ENCODE measurements at places on chromosomes 4 and X.

DNA sequence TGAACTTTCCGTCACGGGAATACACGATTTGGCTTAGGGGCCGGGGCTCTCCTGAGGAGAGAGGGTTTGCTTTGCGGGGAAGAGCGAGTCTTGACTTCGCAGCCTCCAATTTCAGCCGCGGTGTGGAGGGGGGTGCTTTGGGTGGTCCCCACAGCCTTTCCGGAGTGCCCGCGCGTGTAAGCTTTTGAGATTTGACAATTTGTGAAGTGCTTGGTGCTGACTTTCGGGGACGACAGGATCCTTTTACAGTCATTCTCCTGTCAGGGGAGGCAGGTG, 355 bp downstream of the SCML1 start:
- DNase-seq: no peak

DNA sequence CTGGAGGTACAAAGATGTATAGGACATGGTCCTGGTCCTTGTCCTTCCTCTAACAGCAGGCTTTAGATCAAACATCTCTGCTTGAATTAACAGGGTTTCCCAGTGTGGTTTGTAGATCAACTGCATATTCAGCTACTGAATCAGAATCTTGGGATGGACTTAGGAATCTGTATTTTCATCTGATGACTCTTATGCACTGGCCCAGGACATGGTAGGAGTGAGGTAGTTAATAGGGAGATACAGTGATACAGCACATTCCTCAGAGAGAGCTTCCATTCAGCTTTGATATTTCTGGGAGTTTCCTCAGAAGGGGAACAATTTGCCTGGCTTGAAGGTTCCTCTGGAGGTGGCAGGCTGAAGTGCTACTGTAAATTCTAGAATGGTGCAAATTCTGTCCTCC, 203.1 kb downstream of the LARP7 start:
- peak; percentile 35 for DNase-seq

- peak; percentile 62 for DNase-seq
Measured at GRCh38 chr4:16264798-16265197, 38.5 kb upstream of the TAPT1 start.

GRCh38 chrX:11450354-11450753, 157.1 kb downstream of the AMELX start:
- peak; percentile 27 for DNase-seq

DNA sequence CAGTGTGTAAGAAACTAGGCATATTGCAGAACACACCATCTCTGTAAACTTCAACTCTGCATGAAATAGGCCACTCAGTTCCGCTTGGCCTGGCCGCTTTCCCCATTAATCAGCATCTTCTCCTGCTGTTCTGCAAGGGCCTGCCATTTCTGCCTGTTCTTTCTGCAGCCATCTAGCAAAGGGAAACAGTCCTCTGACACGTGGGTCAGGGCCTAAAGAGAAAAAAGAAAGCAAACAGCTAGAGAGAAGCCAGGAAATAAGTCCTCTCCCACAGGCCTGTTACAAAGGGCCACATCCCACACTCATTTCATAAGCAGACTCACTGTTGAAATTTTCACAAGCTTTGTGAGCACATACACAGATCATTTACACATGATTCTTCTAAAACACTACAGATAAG, 130.1 kb downstream of the PDE5A start:
- DNase-seq: peak; percentile 85

GRCh38 chr4:159038536-159038935, 64.3 kb upstream of the RAPGEF2 start:
- no peak for DNase-seq

DNA sequence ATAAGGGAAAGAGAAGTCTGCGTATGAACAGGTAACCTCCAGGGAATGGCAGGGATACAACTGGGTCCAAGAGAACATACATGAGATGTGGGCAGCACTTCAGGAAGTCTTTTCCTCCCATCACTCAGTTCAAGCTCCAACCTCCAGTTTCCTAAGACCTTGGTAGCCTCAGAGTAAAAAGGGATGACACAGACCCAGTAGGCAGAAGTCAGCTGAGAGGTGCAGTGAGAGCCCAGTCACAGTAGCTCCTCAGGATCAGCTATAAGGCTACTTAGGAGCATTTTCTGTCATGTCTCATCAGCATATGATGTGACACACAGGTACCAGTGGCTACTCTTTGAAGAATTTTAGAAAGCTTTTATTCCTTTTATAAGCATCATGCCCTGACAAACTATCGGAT, 12.5 kb upstream of the STS start:
- DNase-seq: no peak

DNA sequence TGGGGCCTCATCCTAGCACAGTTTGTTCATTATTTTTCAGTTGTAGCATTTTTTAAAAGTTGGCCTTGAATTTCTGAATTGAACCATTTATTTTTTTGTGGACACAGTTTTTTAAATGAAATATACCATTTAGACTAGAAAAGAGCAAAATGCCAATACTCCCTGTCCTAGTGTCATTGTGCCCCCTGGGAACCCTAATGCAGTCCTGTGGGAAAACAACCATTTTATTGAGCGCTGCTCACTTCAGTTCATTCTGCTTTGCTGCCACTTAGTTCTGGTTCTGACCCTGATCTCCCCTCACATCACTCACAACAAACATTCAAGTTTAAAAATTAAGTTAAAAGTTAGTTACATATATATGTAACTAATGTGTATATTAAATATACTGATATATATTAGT, 5.4 kb downstream of the NFKB1 start:
- no peak for DNase-seq

GRCh38 chrX:13691841-13692371, 3.0 kb downstream of the RAB9A start:
- DNase-seq: no peak

GRCh38 chr4:24836661-24837242, 41.4 kb downstream of the SOD3 start:
- DNase-seq: no peak

- peak; percentile 63 for DNase-seq
Measured at GRCh38 chr4:51843309-51844152, 578 bp downstream of the DCUN1D4 start.

- DNase-seq: no peak
Measured at GRCh38 chr4:105887508-105887907, 7.8 kb upstream of the NPNT start.

- DNase-seq: no peak
Measured at GRCh38 chrX:150880808-150881165, 17.7 kb downstream of the CD99L2 start.

GRCh38 chr4:140711910-140712309, 44.3 kb downstream of the TBC1D9 start:
- no peak for DNase-seq

DNA sequence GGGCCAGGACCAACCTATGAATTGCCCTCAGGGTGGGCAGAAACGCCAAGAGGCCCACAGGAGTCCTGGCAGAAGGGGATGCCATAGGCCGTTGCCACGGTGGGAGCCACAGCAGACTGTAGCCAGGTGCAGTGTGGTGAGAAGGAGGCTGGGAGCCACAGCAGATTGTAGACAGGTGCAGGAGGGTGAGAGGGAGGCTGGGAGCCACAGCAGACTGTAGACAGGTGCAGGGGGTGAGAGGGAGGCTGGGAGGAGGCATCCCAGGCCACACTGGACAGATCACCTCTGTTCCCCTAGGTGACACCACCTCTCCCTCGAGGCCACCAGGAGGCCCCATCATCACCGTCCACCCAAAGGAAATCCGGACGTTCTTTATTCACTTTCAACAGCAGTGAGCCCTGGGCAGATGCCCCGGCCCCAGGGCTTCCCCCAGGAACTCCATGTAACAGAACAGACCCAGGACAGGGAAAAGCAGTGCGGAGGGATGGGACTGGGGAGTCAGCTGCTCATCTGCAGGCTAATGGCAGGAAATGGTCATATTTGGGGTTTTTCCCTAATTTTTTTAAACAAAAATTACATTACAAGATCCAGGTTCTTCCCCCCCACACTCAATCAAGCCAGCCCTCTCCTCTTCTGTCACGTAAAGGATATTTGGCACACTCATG, 19.5 kb upstream of the MRFAP1 start:
- no peak for DNase-seq

- DNase-seq: peak; percentile 48
Measured at GRCh38 chr4:152536545-152537182, 772 bp upstream of the FBXW7 start.

GRCh38 chr4:94431388-94431787, 20.4 kb upstream of the PDLIM5 start:
- no peak for DNase-seq

- no peak for DNase-seq
Measured at GRCh38 chrX:154793084-154793795, 12.0 kb downstream of the MPP1 start.

GRCh38 chr4:29900336-29900735, 819.8 kb upstream of the PCDH7 start:
- no peak for DNase-seq

DNA sequence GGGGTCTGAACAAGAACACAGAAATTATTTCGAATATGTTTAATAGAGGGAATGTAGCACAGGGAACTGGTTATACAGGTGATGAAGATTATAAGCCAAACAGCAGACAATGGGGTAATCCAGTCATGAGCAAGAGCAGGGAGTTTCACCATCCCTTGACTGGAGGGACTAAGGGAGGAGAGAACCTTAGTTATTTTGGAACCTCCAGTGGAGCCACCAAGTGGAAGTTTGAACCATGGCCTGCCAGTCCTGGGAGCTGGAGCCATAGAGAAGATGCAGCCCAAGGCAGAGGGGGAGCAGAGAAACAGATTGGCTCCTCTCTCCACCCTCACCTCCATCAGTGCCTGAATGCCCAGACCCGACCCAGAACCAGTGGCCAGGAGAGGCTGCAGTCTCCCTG, 264.6 kb upstream of the RASGEF1B start:
- DNase-seq: no peak

GRCh38 chr4:110348711-110349383, 127.1 kb upstream of the ENPEP start:
- DNase-seq: no peak

DNA sequence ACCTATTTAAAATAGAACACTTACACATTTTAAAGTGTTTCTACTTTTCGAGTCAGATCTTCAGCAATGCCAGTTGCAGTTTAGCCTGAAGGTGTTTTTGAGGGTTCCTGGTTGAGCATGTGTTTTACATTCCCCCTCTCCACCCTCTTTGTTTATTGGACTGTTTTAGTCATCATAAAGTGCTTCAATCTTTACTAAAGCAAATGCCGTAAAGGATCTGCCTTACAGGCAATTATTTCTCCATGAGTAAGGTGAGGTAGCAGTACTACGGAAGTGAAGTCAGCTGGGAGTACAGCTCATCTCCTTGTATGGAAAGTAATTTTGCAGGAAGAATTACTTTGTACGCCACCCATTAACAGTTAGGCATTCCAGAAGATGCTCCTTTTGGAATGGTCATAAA, 36.9 kb downstream of the PDLIM5 start:
- peak; percentile 60 for DNase-seq

GRCh38 chr4:73451404-73451803, 15.4 kb downstream of the AFP start:
- DNase-seq: peak; percentile 93

DNA sequence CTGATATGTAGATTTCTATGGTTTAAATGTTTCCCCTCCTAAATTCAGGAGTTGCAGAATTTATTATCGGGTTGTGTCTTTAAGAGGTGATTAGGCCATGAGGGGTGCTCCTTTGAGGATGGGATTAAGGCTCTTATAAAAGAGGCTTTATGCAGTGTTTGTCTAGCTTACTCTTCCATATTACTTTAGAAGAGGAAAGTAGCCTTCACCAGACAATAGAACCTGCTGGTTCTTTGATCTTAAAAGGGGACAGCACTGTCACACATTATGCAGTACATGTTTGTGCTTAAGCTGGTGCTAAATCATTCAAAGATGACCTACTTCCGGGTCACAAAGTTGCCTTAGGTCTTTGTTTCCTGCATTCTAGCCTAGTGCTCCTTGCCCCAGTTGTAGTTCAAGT, 81.0 kb downstream of the CPXCR1 start:
- no peak for DNase-seq

- DNase-seq: no peak
Measured at GRCh38 chr4:86653237-86653865, 59.2 kb downstream of the PTPN13 start.

GRCh38 chr4:155119006-155119405, 89.4 kb upstream of the NPY2R start:
- DNase-seq: no peak

DNA sequence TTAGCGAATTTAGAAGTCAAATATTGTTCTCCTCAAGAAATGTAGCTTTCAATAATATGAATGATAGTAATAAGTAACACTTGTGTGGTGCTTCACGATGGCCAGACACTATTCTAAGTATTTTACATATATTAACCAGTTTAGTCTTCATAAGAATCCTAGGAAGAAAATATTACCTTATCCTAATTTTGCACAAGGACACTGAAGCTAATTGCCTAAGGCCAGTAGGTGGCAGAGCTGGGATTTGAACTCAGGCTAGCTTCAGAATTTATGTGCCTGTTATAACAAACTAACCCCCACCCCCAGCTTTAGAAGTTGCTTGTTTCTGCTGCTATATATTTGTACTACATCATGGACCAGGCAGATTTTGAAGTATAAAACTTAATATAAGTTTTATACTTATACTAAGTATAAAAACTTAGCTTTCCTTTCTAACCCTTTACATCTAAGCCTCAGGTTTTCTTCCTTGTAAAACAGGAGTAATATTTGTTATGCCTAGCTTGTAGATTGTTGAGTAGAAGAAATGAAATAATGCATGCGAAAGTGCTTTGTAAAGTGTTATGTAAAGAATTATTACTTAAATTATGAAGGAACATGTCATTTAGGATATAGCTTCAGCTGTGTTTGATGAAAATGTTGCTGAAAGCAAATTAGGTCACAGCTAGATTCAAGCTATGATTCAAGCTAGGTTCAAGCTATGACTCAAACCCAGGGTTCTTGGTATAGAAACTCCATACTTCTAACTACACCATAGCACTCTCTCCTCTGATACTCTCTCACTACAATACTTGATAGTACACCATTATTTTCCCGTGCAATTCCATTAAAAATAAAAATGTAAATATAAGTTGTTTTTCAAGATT, 4.2 kb upstream of the CDS1 start:
- DNase-seq: peak; percentile 65

DNA sequence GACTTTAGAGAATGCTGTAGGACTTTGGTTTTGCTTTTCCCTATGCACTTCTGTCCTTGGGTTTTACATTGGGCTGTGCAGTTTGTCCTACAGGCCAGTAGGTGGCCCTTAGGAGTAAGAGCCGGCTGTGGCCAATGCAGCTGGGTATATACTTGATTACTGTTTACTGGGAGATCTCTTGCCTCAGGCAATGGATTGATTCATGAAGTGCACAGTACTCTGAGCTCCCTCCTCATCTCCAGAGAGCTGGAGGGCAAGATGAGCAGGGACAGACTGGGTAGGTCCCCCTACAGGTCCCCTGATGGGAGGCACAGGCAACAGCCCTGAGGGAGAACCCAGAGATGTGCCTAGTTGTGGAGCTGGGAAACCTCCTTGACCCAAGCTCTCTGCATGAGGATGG, 103.8 kb upstream of the QRFPR start:
- peak; percentile 61 for DNase-seq

DNA sequence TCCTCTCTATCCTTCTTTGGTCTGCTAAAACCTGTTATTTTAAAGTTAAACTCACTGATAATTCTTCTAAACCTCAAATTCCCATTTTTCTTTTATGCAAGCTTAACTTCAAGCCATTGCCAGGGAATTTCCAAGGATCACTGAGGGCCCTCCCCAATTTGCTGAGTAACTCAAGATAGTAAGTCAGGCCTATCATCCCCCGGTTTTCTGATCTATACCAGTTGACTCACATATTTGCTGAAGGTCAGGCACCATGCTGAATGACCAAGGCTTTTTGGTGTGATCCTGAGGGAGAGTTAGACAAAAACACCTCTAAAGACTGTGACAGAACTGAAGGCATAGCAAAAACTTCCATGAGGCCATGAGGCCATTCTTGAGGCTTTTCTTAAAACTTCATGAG, 1301.9 kb downstream of the PCDH7 start:
- no peak for DNase-seq

- no peak for DNase-seq
Measured at GRCh38 chr4:135605076-135605475, 1403.5 kb upstream of the PABPC4L start.

Measured in astrocyte of the spinal cord (primary cell).